ENCODE measurements at places on chromosomes 13 and 19.

DNA sequence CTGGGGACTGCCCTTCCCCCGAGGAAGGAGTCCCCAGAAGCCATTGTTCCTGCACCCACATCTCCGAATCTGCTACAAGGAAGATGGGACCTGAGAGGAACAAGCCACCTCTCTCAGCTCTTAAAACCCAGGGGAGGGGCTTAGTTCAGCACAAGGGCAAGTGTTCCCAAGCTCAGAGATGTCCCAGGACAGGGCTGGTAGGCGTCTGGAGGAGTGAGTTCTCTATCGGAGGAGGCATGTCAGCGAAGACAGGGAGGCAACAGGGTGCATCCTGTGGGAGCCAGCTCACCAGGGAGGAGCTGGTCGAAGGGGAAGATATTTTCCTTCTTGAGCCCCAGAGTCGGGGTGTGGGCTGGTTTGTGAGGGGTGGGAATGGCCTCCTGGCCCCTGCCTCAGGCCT is 54.8 kb downstream of the CELF5 start:
- no peak for DNase-seq

DNA sequence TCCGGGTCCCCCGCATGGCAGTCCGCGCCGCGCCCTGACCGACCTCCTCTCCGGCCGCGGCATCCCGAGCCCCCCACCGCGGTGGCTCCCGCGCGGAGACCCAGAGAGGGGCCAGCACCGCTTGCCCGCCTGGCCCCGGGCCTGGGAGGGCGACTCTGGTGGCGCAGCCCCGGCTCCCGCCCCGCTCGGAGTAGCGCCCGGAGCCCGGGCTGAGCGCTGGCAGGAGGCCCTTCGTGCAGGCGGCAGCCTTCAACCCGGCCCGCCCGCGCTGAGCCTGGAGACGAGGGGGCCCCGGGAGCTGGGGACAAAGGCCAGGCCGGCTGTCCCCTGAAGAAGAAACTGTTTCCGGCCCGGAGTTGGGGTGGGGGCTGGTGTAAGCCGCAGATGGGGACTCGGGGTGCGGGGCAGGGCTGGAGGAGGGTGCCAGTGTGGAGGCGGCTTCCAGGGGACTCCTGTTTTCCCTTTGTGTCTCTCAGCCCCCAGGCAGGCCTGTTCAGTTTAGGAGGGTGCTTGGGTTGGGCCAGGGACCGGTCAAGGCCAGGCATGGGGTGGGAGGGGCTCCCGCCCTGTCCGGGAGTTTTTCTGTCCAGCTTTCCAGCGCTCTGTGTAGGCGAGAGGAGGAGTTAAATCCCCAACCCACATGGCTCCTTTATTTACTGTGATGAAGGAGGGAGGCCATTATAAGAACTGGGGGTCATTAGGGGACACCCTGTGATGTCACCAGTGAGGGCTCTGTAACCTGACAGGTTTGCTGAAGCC is 935 bp downstream of the LRP3 start:
- DNase-seq = no peak

DNA sequence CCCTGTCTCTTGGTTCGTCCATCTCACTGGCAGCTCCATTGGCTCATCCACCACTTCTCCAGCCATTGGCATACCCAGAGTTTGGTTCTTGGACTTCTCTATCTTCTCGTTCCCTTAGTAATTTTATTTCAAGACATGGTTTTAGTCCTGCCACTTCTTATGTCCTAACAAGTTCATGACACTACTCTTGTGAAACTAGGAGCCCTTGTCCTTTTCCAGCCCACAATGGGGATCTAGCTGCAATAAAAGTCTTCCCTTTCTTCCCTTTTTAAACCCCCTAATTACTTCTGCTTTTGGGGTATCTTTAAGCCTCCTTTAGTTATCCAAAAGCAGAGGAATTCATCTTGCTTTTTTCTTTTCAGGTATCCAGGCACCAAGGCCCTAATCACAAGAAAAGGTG is 2.9 kb upstream of the RCBTB2 start:
- DNase-seq = no peak

DNA sequence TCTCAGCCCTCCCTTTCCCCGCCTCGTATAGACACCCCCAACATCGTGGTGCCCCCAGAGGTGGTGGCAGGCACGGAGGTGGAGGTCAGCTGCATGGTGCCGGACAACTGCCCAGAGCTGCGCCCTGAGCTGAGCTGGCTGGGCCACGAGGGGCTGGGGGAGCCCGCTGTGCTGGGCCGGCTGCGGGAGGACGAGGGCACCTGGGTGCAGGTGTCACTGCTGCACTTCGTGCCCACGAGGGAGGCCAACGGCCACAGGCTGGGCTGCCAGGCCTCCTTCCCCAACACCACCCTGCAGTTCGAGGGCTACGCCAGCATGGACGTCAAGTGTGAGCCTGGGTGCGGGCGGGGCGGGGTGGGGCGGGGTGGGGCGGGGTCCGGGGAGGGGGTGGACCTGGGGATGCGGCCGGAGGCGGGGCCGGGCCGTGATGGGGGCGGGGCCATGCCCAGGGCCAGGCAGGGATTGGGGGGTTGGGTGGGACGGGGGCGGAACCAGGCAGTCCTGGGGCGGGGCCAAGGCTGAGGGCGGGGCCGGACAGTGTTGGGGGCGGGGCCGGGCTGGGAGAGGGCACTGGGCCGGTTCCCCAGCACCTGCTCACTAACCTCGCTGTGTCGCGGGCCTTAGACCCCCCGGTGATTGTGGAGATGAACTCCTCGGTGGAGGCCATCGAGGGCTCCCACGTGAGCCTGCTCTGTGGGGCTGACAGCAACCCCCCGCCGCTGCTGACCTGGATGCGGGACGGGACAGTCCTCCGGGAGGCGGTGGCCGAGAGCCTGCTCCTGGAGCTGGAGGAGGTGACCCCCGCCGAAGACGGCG is 7.8 kb downstream of the MAG start:
- DNase-seq = no peak

GRCh38 chr13:105599477-105600037 is 935.9 kb downstream of the EFNB2 start:
- DNase-seq = no peak

DNA sequence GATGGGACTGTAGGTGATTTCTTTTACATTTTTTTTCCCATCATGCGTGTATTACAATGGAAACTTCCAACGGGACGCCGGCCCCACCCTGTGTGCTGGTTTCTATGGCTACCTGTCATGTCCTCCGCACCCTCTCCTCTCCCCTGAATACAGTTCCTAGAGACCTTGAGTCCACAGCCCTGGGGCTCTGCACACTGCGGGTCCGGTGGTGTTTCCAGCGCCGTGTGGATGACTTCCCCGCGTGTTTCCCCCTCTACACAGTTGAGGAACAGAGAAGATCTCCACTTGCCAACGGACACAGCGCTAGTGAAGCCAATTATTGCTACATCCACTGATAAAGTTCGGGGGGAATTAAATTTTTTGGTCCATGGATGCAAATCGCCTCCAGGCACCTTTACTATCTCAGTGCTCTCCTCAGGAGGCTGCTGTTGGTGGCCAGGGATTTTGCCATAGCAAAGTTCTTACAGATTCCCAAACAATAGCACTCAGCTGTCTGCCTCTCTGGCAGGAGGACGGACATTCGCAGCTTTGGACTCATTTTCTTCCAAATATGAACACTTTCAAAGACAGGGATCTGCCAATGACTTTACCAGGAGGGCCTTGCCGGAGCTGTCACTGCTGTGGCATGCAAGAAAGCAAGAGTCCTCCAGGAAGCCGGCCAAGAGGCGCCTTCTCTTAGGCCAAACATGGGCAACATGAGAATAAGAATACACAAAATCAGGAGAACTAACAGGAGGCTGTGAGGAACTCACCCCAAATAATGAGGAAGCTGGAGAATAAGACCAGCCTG is 39.3 kb upstream of the GAS6 start:
- no peak for DNase-seq

DNA sequence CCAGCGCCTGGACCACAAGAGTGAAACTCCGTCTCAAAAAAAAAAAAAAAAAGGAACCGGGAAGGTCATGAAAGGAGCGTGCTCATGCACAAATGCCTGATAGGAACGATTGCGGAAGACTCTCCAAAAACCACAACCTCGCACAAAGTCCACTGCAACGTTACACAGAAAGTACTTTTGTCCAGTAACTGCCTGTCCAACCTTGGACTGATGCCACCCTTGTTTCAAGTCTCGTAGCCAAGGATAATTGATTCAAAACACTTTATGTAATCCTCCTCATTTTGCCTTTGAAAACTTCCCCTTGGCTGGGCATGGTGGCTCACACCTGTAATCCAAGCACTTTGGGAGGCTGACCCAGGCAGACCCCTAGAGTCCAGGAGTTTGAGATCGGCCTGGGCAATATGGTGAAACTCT is 13.7 kb downstream of the LGALS7 start:
- DNase-seq = no peak

- DNase-seq = peak; percentile 87
Measured at GRCh38 chr19:49150106-49150943, 4.9 kb downstream of the HRC start.

DNA sequence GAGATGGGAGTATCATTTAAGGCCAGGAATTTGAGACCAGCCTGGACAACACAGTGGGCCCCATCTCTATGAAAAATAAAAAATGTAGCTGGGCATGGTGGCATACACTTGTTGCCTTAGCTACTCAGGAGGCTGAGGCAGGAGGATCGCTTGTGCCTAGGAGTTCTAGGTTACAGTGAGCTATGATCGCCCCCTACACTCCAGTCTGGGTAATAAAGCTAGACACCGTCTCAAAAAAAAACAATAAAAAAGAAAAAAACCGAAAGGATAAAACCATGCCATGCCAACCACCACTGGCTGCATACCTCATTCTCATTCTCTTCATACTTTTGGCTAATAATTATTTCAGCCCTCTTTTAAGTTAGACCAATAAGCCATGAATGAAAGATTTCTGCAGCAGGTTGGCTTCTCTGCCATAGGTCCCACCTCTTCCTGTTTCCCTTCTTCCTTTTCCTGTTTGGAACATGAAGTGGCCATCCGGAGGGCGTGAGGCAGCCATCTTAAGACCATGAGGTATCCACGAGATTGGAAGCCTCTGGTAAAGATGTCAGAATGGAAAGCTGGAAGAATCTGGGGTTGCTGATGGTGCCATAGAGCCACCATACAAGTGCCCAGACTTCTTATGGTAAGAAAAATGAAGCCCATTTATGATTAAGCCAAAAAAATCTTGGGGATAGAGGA is 171.3 kb downstream of the CACNA1A start:
- no peak for DNase-seq

- DNase-seq = peak; percentile 35
Measured at GRCh38 chr19:57338877-57339276, 12.2 kb upstream of the ZNF304 start.

DNA sequence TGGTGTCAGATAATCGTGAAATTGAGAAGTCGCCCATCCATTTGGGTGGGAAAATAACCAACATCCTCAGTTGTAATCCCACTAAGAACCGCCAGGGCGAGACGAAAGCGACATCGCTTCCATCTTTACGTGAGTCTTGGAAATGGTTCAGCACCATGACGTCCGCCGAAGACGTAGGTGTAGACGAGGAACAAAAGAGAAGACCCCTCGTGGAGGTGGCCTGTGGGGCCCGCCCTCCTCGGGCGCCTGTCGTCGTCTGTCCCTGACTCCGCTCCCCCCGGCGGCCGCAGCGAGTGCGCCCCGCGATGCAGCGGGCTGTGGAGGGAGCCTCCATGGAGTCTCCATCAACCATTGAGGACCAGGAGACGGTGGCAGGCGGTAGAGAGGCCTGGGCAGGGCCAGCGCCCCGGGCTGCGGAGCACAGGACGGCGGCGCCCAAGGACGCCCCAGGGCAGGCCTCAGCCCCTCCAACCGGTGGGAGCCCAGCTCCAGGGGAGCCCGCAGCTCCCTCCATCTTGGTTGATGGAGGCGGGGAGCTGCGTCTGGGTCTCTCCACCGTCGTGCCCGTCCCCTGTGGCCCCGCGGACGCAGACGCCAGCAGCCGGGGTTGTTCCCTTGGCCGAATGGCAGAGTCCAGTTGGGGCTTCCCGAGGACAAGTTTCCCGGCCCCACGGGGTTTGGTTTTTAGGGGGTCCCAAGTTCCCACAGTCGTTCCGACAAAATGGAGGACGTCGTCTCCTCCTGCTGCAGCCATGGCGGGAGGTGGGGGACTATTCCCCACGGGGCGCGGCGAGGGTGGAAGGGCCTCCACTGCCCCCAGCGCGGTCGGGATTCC is 990 bp upstream of the ZMYM2 start:
- DNase-seq = peak; percentile 92

DNA sequence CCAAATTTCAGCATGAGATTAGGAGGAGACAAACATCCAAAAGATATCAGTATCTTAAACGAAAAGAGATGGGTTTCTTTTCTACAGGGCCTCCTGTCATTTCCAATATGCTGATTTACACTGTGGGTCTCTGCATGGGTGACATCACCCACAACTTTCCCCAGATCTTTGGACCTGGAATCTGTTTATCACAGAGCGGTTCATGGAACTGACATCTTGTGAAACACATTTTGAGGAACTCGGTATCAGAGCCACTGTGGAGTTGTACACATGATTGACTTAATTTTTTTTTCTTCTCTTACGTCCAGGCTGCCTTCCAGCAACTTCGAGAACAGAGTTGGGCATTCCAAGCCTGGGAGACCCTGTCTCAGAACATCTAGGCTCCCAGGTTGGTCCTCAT is 80.2 kb upstream of the SERP2 start:
- no peak for DNase-seq

- no peak for DNase-seq
Measured at GRCh38 chr13:67932991-67933390, 702.9 kb upstream of the PCDH9 start.

DNA sequence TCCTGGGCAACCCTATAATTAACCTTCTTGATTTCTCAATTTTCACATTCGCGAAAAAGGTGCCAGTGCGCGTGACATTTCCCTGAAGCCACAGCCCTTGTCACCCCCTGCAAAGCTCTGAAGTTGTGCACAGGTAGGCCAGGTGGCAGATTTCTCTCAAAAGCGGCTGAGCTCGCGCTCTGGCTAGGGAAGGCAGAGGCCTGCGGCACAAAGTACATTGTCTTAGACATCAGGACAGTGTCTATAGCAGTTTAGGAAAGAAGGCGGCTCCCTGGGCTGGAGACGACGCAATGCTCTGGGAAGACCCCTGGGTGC is 42.9 kb upstream of the ZNF14 start:
- DNase-seq = no peak

DNA sequence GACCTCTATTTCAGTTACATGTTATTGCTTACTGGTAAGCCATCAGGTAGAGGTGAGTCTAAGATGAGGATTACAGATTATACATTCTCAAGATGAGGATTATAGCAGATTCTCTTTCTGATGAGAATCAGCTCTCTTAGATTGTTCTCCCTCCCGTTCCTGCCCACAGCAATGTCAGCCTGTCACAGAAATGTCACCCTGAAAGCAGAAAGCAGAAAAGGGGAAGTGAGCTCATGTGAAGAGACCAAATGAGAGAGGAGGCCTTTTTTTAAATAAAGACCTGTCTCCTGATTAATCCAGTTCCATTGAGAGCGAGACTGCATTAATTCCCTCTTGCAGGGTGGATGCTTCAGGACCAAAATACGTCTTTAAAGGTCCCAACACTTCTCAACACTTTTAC is 445.6 kb downstream of the KCTD12 start:
- no peak for DNase-seq

GRCh38 chr13:48818495-48819356 is 157.0 kb upstream of the FNDC3A start:
- DNase-seq = no peak

DNA sequence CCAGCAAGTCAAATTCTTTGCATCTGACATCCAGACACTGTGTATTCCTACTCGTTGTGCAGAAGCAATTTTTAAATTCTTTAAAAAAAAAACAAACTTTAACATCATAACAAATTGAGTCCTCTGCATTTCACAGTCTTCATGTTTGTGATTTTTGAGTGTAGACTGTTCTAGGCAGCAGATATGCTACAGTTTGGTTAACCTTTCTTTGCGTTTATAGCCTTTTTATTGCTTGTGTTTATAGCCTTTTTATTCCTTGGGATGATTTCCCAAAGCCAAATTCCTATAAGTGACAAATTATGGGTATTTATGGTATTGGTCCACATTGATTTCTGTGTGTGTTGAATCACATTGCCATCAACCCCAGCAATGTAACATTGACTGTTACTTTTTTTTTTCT is 14.9 kb upstream of the RNF113B start:
- DNase-seq = no peak
